ENCODE measurements at places on chromosomes 4 and X. TPM values are rescaled to one million over a fixed set of nuclear protein-coding genes. Genes with fewer than 3 reads are reported as not detected.

The TRPC5OS gene
- total RNA-seq = not detected

The TMEM185A gene
- 12.8 TPM for total RNA-seq

The DCAF4L1 gene
- 0.19 TPM for total RNA-seq

The FABP2 gene
- total RNA-seq = under 0.01 TPM

The CXCL8 gene
- 991 TPM for total RNA-seq
